ENCODE measurements at places on chromosomes 4 and X. TPM values are rescaled to one million over a fixed set of nuclear protein-coding genes. Genes with fewer than 3 reads are reported as not detected.

DNA sequence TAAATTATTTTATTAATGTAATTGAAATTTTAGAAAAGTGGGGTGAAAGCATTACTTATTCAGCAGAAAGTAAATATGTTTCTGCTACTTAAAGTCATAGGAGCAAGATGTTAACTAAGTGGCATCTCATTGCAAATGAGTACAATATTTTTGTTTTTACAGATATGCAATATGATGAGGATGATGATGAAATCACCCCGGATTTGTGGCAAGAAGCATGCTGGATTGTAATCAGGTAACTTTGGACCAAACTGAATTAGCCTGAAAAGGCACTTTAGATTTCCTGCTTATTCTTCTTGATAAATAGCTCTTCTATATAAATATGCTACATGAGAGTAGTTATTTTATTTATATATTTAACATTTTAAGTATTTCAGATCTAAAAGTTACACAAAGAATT lies 7.5 kb downstream of the POLR2B start:
- DNase-seq: no peak

DNA sequence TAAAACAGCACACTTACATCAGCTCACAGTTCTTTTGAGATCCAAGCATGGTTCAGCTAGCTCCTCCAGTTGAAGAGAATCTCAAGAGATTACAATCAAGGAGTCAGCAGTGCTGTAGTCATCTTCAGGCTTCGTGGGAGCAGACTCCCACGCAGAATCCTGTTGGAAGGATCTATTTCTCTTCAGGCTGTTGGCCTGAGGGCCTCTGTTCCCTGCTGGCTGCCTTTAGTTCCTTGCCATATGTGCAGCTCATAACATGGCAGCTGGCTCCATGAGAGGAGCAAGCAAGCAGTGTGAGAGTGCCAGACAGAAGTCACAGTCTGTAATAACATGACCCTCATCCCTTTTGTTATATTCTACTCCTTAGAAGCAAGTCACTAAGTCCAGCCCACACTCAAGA lies 168.6 kb downstream of the COX18 start:
- DNase-seq: no peak

- no peak for DNase-seq
Measured at GRCh38 chr4:169582706-169583105, 29.7 kb downstream of the NEK1 start.

MAGED4B gene
- total RNA-seq: 1.3 TPM

FAM184B gene
- total RNA-seq: not detected

DNA sequence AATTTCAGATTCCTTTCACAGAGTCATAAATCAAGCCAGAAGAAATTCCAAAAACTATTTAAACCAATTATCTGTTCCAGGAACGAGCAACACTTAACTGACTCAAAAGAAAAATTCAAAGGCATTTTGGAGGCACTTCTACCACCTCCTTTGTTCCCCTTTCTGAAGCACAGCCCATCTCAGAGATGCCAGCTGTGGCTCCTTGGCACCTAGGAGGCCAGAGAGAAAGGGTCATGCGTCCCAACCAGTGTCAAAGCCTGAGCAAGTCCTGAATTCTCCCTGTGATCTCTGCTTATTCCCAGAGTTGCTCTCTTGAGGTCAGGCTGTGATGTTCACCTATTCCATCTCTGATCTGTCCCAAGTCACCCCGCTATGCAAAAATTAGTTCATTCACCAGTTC lies 105.0 kb upstream of the S100G start:
- no peak for DNase-seq

DNA sequence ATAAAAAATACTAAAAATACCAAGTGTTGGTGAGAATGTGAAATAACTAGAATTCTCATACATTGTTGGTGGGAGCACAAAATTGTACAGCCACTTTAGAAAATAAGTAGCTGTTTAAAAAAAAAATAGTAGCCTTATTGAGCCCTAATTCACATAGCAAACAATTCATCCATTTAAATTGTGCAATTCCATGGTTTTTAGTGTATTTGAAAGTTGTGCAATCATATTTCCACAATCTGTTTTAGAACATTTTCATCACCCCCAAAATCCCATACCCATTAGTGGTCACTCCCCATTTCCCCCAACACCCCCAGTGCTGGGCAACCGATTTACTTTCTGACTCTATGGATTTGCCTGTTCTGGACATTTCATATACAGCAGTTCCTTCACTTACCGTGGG lies 37.1 kb downstream of the STX18 start:
- no peak for DNase-seq

DNA sequence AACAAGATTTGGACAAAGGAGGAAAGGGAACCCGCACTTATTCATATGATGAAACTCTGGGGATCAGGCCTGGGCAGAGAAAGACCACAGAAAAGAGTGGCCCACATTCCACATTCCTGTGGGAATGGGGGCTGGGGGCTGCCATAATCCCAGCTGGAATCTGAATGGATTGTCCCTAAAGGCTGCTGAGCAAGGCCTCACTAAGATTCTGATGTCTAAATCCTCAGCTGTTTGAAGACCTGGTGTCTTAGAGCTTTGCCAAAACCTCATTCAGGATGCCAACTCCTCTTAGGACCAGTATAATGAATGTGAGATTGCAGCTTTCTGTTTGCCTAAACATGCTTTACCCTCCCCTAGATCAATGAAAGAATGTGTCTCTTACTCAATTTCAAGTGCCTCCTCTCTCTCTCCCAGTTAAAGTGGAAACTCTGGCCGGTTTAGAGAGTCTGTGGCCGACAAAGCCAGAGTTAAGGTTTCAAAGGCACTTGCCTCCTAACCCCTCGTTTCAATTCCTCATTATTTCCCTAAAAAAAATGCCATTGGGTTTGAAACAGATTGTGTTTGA lies 33.3 kb upstream of the GPC4 start:
- no peak for DNase-seq

IGFBP7 gene
- 68.7 TPM for total RNA-seq

GAGE12J gene
- 0.73 TPM for total RNA-seq

FRMPD4 gene
- total RNA-seq: not detected

ANKRD17 gene
- 23.9 TPM for total RNA-seq

DNA sequence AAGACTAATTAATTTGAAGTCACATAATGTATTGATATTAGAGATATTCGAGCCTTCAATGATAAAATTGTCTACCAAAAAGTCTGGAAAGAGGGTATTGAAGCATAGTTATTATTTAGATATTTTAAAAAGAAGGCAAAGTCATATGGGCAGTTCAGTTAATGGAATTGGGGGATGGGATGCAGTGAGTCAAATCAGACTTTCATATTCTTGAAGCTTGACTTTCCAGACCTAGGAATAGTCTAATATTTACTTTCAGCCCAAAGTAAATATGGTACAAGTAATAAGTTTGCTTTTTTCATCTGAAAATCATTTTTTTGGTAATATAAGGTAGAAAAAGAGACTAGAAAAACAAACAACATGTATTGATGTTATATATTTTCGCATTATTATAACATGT lies 2017.8 kb downstream of the C4orf33 start:
- no peak for DNase-seq

DNA sequence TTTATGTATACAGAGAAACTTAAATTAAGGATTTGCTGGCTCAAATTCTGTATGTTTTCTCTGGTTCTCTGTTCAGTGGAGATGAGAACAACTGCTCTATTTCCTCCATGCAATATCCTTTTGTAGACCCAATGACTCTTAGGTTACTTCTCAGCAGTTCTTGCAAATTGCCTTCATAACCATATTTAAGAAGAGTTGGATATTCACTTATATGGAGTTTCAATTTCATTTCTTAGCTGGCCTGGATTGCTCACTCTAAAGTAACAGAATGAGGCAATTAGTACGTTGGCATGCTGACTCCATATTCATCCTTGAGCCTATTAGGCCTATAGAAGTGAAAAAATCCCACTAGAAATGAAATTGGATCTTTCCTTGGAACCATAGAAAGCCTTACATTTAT lies 93.6 kb downstream of the DOCK11 start:
- no peak for DNase-seq
